ENCODE measurements at places on chromosomes 3 and 15.

DNA sequence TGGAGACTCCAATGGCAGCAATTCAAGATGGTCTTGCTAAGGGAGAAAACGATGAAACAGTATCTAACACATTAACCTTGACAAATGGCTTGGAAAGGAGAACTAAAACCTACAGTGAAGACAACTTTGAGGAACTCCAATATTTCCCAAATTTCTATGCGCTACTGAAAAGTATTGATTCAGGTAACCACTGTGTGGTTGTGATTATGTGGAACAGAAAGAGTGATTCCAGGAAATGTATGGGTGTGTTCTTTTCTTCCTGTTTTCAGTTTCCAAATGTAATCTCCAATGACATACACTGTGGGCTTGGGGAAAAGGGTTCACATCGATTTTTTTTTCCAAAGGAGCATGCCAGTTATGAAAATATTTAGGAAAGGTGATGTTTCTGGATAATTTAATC lies 10.9 kb downstream of the SCG3 start:
- no peak for DNase-seq

- no peak for DNase-seq
Measured at GRCh38 chr15:66773129-66773873, 71.3 kb downstream of the SMAD6 start.

DNA sequence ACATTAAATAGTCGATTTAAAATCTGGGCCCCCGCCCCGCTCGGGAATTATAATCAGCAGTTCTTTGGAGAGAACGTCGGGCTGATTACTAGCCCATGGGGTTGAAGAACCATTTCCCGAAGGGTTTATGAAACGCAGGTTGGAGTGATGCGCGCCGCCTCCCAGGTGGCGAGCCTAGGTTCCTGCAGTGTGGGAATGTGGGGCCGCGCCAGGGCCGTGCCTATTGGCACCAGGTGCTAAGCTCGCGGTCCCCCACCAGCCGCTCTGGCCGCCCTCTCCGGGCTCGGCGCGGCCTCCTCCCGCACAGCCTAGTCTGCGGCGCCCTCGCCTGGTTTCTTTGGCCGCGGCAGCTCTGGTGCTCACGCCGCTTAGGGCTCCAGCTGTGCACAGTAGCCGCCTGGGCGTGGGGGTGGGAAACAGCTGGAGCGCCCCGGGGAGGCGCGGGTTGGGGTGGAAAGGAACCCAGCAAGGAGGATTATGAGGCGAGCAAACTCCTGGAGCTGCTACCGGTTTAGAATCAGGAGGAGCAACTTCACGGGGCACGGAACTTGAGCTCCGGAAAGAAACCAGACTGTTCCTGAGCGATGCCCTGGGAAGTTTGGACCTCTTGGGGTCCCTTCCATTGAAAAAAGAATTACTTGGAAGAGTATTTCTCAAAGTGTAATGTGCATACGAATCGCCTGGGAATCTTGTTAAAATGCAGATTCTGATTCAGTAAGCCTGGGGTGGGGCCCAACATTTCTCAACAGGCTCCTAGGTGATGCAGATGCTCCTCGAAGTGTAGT lies 5.6 kb upstream of the MECOM start:
- peak; percentile 64 for DNase-seq

- DNase-seq: no peak
Measured at GRCh38 chr3:37737134-37737533, 124.5 kb upstream of the CTDSPL start.

DNA sequence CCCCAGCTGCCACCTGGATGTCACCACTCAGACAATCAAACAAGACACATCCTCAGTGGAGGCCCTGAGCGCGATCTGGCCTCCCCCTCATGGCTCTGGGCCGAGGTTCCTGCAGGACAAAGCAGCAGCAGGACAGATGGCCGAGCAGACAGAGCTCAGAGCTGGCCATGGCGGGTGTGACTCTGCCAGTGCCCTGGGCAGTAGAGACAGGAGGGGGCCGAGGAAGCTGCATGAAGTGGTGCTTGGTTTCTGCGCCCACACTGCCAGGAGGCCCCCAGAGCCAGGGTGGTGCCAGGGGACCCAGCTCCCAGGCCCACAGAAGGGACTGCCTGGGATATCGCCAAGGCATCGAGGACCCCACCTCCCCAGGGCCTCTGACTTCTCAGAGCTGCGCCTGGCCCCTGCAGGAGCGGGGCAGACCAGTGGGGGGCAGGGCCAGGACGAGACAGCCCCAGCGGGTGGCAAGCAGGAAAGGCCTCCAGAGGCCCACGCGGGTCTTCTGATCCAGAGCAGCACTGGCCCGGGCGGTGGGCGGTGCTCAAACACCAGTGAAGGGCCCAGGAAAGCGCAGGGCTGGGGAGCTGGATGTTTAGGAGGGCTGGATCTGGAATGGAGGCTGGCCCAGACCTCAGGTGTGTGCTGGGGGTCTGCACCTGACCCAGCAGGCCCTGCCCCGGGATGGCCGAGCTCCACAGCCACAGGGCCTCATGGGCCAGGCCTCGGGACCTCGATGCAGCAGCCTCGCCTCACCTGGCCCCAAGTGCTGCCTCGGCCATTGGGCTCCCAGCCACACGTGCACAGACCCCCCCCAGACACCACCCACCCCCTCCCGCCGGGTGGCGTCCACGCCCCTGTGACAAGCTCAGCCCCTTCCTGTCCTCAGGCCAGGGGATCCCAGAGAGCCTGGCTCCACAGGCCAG lies 76.0 kb downstream of the GOLGA8G start:
- DNase-seq: no peak

GRCh38 chr3:33355611-33356010 lies 78.4 kb downstream of the FBXL2 start:
- no peak for DNase-seq

DNA sequence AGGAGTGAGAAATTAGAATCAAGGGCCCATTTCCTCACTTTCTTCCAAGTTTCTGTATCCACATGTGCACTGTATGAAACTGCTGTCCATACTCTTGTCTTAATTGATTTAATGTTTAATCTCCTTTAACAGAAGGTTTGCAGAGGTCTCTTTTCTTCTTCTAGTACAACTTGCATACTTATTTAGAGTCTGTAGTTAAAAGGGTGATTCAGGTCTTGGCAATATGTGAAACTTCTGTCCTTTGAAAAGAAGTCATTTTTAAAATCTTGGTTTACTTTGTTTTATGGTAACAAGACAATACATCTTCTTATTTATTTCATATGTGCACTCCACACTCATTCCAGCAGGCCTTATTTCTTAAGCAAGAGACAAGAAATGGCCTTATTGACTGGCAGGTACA lies 25.8 kb downstream of the TMEM45A start:
- no peak for DNase-seq

DNA sequence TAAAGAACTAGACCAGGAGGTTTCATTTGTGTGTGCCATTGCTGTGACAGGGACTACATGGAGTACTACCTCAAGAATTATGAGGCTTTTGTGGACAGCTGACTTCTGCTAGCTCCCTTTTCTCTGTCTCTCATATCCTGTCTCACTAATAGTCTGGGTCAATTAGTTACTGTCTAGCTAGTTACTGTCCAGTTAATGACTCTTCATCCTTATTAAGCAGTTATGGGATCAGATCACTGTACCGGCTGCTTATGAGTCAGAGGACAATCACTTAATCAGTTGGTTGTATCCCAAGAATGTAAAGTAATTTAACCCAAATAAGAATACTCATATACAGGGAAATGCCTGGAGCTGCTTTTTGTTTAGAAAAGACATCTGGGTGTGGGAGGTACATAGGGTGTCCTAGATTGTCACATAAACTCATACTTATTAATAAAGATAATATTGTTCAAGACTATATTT lies 158.0 kb downstream of the CDIN1 start:
- DNase-seq: no peak

DNA sequence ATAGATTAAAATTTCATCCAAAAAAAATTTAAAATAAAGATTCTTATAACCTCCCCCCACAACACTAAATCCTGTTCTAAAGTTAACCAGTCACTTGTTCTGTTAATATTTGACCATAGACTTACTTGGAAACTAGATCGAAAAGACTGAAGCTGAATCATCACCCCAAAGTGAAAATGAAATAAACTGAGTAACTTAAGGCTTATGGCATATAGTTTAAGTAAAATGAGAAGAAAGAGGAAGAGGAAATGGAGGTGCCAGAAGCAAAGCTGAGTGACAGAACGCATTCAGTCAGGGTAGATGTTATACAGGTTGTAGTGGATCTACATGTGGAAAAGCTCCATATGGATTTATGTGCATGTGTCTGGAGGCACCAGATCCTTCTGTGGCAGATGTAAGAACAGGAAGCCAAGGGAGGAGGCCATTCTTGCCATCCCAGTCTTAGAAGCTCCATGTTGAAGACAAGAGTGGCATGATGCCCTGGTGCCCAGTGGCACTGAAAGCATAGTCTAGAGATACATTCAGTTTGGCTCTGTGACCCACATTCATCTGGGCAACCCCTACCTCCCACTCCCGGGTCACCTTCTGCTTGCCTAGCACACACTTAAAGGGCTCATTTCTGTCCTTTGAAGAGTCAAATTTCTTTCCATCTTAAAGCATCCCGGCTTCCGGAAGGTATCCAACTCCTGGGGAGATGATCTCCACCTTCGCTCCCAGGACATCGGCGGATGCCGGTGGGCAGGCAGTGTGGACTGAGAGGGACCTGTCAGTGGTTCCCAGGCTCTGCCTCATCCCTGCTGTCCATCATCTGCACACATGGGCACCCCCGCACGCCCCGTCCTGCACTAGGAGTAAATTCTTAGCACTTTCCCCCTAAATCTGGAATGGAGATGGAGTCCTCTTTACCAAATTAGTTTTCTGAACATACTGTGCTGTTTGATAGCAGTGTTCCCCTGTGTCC lies 90.8 kb downstream of the NEO1 start:
- DNase-seq: peak; percentile 3

GRCh38 chr15:40508216-40508615 lies 37.4 kb downstream of the CHST14 start:
- no peak for DNase-seq

DNA sequence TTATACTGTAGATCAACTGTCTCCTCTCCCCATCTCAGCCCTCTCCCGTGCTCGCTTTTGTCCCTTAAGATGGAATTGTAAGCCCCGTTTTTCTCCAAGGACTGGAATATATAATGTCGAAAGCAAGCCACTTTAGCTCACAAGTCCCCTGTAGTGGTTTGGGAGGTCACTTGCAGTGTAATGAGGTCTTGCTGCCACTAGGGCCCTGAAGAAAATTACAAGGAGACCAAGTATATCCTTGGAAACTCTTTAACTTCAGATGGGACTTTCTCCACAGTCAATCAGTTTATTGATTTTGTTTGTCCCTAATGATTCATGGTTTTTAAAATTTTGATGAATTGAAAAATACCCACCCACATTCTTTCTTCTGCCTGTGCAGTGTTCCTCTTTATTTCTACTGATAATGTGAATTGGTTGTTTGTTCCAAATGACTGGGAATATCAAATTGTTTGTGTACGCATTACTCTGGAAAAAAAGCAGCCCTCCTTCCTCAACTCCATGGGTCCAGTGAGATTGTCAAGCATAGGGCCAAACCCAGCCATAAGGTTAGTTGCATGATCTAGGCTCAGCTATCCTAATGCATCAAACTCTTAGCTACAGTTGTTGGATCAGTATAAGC lies 294.8 kb downstream of the MCTP2 start:
- DNase-seq: no peak

DNA sequence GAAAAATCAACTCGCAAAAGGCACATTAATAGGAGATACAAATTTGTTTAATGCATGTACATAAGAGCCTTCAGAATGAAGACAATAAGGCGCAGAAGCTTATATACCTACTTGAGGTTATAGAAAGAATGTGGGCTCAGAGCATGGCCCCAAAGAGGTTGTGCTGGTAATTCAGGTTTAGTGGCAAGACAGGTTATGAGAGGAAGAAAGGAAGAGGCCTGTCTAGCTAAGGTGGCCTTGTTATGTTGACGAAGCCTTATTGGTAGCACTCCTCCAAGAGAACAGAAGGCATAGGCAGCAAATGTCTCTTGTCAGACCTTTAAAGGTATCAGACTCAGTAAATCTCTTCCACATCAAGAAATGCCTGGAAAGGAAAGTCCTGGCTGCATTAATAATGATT lies 290.8 kb downstream of the MCTP2 start:
- DNase-seq: no peak

DNA sequence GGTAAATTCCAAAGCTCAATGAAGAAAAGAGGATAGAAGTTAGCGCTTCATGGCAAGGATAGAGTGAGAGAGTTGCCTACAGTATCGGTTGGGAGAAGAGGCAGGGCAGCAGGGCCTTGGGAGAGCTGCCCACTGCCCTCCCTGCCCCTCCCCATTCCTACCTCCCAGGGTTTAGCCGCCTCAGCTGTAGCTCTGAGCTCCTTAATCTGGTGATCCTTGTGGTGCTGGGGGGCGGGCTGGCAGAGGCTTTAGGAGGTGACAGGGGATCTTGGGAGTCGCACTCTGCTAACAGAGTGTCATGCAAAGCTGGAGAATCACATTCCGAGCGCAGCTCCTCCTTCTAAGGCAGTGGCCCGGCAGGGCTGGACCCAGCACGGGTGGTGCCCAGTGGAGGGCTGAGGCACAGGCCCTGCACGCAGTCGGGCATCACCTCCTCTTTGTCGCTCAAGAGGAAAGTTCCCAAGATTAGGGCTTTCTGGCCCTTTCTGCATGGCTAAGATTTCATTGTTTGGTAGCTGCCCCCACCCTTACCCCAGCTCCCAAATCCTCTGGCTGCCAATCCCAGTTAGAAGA lies 57.1 kb upstream of the POLG start:
- no peak for DNase-seq

DNA sequence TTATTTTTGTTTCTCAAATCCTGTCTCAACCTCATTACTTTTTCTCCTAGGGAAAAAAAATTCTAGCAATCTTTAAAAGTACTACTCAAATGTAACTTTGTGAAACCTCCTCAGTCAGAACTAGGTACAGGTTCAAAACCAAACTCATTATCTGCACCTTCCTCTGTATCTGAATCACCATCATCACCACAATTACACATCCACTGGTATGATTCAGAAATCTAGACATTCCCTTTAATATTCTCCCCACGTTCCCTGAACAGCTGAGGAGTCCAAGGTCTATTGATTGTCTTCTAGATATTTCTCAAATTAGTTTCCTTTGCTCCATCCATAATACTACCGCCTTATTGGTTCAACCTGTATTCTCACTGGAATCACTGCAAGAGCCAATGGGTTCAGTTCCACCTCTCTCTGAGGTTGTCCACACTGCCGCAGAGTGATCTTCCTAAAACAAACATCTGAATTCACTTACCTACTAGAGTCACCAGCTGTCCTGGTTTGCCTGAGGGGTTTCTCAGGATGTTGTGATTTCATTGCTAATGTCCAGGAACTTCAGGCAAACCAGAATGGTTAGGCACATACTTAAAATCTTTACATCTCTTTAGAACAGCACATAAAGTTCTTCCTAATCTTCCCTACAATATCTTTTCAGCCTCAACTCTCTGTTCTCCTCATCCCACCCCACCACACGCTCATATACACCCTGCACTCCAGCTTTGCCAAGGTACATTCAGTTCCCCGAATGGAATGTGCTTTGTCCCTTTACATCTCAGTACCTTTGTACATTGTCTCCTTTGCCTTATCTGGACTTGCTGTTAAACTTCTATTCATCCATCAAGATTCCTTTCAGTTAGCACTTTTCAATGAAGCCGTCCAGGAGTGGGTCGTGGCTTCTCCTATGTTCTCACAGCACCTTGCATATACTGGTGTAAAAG lies 24.2 kb downstream of the ATP13A4 start:
- DNase-seq: no peak

- no peak for DNase-seq
Measured at GRCh38 chr15:56208185-56208584, 35.5 kb downstream of the RFX7 start.

GRCh38 chr3:177525987-177526712 lies 328.9 kb upstream of the TBL1XR1 start:
- DNase-seq: no peak

All from GM12865 (cell line).